M059J (cell line): ENCODE measurements at places on chromosomes 12 and 14.
A peak's percentile ranks its signal among the peaks of the same experiment; 100 is the strongest.

- no peak for DNase-seq
These were observed 194.5 kb upstream of the GZMB start for GRCh38 chr14:24828486-24828885.

- DNase-seq = no peak
These were observed 543.1 kb downstream of the LRFN5 start for GRCh38 chr14:42149609-42150261.

GRCh38 chr14:81341370-81341769 lies 58.8 kb downstream of the STON2 start:
- no peak for DNase-seq

GRCh38 chr12:80422550-80422949 lies 21.5 kb upstream of the PTPRQ start:
- DNase-seq = no peak

- no peak for DNase-seq
These were observed 117.2 kb downstream of the LRRK2 start for GRCh38 chr12:40342010-40342409.

DNA sequence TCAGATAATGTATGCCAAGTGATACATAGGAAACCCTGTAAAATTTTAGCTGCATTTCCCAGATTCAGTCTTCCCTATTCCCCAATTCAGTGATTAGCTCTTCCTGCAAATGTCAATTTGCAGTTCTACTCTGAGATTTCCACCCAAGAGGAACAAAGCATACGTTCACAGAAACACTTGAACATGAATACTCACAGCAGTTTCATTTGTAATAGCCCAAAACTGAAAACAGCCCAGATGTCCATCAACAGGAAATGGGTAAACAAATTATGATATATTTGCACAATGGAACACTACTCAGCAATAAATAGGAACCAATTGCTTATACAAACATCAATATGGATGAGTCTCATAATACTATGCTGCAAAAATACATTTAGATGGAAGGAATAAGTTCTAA lies 194.2 kb downstream of the GXYLT1 start:
- no peak for DNase-seq

DNA sequence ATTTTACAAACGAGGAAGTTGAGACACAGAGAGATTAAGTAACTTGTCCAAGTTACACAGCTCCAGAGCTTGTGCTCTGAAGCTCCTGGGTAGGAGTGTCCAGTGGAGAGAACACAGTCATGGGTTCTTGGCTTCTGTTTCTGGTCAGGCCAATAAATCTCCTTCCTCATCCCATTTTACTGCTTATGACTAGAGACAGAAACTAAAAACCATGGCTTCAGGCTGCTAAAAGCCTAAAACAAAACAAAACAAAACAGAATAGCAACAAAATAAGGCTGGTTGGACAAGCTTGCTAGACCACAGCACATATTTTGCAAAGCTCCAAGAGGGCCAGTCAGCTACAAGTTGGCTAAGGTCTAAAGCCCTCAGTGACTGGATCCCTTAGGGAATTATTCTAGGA lies 49.8 kb downstream of the PTGER2 start:
- DNase-seq = peak; percentile 64

DNA sequence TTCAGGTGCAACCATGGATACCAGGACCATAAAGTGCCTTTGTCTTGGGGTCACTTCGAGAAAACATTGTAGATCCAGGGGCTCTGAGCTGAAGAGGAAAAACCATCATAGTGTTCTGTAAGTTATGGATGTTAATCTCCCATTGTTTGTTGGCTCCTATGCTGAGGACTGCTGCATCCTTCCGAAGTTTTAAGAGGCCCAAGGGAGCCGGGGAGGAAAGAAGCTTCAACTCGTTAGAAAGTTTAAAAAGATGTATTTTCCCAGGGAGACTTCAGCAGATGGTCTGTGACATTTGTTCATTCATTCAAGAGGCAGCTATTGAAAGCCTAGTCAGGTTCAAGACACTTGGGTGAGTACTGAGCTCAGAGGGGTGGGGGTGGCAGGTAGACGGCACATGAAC lies 378.8 kb upstream of the TBX3 start:
- no peak for DNase-seq

GRCh38 chr14:102768223-102769048 lies 8.8 kb upstream of the TRAF3 start:
- no peak for DNase-seq

DNA sequence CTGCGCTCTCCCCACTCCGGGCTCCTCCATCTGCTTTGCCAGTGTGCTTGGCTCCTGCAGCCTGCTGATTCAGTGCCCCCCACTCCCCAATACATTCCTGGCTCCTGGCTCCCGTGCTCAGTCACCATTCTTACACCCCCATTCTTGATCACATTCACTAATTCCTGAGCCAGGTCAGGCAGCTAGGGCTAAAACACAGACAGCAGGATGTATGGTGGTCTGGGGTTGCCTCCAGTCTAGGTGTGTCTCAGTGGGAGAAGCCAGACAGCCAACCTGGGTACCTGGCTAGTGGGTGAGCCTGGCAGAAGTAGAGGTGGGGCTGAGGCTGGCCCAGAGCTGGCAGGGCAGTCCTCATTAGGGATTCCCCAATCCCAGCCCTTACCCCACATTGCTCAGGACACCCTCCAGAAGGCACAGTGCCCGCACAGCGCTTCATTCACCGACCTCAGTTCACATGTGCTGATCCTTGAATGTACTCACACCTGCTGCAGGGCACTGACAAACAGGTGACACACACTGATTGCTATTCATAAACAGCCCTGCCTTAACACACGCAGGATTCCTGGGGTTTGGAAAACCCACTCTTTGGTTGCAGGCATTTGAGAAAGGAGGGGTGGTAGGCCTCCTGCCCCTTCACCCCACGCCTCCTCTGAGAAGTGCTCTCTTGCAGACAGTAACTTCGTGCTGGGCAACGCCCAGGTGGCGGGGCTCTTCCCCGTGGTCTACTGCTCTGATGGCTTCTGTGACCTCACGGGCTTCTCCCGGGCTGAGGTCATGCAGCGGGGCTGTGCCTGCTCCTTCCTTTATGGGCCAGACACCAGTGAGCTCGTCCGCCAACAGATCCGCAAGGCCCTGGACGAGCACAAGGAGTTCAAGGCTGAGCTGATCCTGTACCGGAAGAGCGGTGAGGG lies 1.7 kb downstream of the KCNH3 start:
- DNase-seq = peak; percentile 32

DNA sequence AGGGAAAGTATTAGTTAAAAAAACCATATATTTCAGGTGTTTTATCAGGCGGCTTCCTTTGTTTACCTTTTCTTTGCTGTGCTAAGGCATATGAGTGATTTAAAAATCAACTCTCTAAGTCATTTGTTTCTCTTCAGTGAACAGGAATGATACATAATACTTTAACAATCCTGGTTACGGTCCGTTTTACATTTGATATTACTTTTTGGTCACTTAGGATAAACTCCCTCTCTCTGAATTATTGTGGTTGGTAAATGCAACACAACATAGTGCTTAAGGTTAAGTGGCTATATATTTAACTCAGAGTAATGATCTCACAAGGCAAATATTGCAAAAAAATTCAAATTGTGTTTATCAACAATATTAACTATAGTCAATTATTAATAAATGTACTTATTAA lies 32.7 kb upstream of the AKAP6 start:
- DNase-seq = no peak

DNA sequence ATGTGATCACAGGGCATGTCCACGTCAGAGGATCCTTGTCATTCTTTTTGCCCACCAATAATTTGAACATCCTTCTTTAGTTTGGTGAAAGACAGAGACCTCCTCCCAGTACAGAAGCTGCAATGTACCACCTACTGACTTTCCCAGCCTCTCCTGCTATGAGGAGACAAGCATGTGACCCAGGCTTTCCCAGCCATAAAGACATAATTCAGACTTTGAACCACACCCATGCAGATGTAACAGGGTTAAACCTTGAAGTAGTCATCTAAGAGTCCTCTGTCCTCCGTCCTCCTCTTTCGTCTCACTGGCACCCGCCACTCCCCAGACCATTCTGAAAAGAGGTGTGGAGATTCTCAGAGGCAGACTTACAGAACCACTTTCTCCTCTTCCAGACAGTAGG lies 120.8 kb downstream of the KCNK10 start:
- no peak for DNase-seq

DNA sequence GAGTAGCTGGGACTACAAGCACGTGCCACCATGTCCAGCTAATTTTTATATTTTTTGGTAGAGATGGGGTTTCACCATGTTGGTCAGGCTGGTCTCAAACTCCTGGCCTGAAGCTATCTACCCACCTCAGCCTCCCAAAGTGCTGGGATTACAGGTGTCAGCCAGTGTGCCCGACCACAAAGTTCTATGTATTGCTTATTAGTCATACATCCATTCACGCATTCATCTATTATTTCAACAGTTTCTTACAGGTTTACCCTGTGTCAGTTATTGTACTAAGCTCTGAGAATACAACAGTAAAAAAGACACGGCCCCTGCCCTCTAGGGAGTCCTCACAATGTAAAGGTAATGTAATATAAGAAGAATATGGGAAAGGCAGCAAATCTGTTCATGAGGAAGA lies 188.9 kb upstream of the BTG1 start:
- DNase-seq = no peak

DNA sequence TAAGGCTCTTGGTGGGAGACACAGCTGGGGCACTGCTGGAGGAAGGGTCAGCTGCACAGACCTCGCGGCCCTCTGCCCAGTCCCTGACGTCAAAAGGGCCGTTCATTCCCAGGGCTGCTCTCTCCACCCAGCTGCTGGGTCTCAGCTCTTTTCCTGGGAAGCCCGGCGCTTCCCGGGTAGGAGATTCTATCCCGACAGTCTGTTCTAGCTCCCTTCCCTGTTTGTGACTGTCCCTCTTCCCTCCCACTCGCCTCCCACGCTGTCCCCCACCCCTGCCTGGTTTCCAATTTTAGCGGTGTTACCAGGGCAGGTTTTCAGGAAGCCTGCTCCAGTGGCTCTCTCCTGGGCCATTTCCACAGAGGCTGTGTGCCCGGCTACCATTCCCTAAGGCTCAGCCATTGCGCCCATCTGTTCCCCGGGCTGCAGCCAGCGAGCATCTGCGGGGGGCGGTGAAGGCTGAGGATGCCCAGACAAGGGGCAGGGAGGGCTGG lies 186.6 kb downstream of the CACNA1C start:
- no peak for DNase-seq

GRCh38 chr12:124531281-124531745 lies 36.1 kb downstream of the NCOR2 start:
- DNase-seq = no peak

DNA sequence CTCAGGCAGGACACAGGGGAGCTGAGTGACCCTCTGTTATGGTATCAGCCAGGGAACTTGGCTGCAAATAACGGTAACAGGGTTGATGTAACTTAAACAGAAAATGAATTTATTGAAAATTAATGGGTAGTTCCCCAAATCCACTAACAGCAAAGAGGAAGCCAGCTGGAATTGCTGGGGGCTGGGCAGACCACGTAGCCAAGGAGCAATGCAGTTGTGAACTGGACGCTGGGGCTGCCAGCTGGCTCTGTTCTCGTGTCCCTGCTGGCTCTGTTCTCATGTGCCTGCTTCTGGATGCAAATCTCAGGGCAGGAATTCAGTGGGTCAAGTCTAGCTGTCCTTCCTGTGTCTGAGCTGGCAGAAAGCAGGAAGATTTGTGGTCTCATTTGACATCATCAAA lies 1383.3 kb upstream of the TMEM132C start:
- DNase-seq = no peak

- peak; percentile 94 for DNase-seq
These were observed 17.7 kb downstream of the DNAL1 start for GRCh38 chr14:73662487-73662943.

- peak; percentile 81 for DNase-seq
These were observed 6.4 kb downstream of the SLC15A4 start for GRCh38 chr12:128817111-128818015.

DNA sequence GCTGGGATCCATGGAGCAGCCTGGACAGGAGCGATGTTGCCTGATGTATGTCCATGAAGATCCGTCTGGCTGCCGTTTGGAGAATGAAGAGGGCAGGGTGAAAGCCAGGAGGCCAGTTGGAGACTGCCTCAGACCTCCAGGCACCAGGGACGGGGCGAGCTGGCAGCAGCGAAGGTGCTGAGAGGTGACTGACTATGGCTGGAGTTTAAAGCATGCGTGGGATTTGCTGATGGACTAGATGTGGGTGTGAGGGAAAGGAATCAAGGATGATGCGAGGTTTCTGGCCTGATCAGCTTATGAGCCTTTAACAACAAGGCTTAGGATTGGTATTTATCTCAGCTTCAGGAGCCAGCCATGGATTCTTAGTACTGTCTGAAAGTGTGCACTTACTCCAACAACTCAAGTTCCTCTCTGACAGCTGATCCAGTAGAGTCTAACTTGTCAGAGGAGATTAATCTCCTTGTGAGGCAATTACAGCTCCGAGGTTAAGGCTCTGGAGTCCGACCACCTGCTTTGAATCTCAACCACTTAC lies 49.4 kb downstream of the DYNC1H1 start:
- no peak for DNase-seq

DNA sequence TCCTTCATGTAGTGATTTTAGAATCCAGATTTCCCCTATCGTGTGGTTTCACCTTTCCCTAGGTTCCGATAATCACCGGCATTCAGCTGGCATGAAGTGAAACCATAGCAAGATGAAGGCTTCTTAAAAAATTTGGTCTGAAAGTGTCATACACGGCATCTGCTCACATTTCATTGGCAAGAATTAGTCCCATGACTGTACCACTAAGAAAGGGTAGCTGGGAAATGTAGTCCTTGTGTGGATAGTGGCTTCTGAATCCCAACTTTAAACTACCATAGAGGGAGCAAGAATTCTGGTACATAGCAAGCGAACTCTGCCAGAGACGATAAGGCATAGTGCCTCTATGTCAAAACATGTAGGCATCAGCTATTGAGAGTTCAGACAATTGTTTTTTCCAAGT lies 360.1 kb upstream of the TBX3 start:
- DNase-seq = peak; percentile 62

GRCh38 chr14:54809767-54810166 lies 92.9 kb downstream of the GCH1 start:
- no peak for DNase-seq

DNA sequence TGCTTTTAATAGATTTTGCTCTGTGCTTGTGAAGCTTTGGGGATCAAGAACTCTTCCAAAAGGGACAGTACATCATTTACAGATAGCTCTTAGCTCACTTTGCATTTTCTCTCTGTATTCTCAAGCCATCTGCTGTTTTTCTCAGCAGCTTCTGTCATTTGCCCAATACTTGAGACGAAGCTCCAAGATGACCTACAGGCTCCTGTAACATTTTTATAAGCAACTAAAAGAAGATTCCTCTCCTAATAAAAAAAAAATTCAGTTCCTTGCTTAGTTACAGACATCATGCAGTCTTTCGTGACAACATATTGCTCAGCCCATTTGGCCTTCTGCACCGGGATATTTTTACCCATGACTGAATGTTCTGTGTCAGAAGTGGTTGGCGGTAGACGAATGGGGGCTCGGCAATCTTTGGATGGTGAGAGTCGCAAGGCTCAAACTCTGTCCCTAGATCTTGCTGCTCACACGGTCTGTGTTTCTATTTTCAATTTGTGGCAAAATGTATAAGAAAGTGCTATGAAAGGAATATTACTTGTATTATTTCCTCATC lies 215.6 kb downstream of the FSCB start:
- DNase-seq = no peak

GRCh38 chr14:103020271-103021170 lies 36.8 kb downstream of the CDC42BPB start:
- DNase-seq = no peak
